ENCODE measurements at places on chromosomes 5 and 9. TPM values are rescaled to one million over a fixed set of nuclear protein-coding genes. Genes with fewer than 3 reads are reported as not detected.

ACSL6 gene
- 0.65 TPM for total RNA-seq

KCTD16 gene
- total RNA-seq = 0.09 TPM

TMC1 gene
- total RNA-seq = 0.22 TPM

DPYSL3 gene
- 18.3 TPM for total RNA-seq

ZNF367 gene
- 2.3 TPM for total RNA-seq

SPAG8 gene
- not detected for total RNA-seq

SLC23A1 gene
- not detected for total RNA-seq

GPR150 gene
- under 0.01 TPM for total RNA-seq

FGD3 gene
- total RNA-seq = not detected

ARL14EPL gene
- 0.17 TPM for total RNA-seq

HEMGN gene
- total RNA-seq = not detected

SVEP1 gene
- total RNA-seq = under 0.01 TPM

PCA3 gene
- total RNA-seq = 0.11 TPM

FBXW11 gene
- total RNA-seq = 59.9 TPM

SETD9 gene
- total RNA-seq = 21.7 TPM

UBE2R2 gene
- total RNA-seq = 21.5 TPM

SYK gene
- total RNA-seq = not detected

PLAC8L1 gene
- total RNA-seq = not detected

C8G gene
- total RNA-seq = 0.77 TPM

DRD1 gene
- not detected for total RNA-seq

SLC4A9 gene
- not detected for total RNA-seq

FOXI1 gene
- total RNA-seq = not detected

GRXCR2 gene
- not detected for total RNA-seq

GADD45G gene
- total RNA-seq = 0.09 TPM

C9 gene
- 0.11 TPM for total RNA-seq

GRIN3A gene
- total RNA-seq = not detected

GABRA6 gene
- not detected for total RNA-seq

PFDN1 gene
- 54.5 TPM for total RNA-seq

DMRT3 gene
- not detected for total RNA-seq

PHYHD1 gene
- total RNA-seq = 0.34 TPM

PHF24 gene
- not detected for total RNA-seq

SLC36A1 gene
- total RNA-seq = 1.4 TPM

ARID3C gene
- total RNA-seq = under 0.01 TPM

FAM78A gene
- total RNA-seq = 3.7 TPM

TMEM171 gene
- total RNA-seq = 0.77 TPM

SPATA31A3 gene
- not detected for total RNA-seq
